ENCODE measurements at places on chromosomes 1 and 21.
A peak's percentile ranks its signal among the peaks of the same experiment; 100 is the strongest.

DNA sequence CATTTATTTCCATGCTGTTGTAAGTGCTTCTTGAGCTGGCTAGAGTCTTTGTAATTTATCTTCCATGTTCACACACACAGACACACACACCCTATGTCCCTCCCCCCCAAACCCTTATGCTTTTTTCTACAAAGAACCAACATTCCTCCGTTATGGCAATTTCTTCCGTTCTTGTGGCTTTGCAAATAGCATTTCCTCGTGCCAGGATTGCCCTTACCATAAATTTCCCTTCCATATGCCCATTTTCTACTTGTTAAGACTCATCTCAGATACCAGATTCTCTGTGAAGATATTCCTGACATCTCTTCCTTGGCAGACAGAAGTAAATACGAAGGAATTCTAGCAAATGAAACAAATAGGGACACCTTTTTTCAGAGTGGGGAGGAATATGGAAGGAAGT, 26.0 kb downstream of the RALGPS2 start:
- no peak for DNase-seq

- DNase-seq: no peak
Measured at GRCh38 chr1:24018611-24019580, 38.8 kb upstream of the SRSF10 start.

GRCh38 chr1:214895011-214895600, 187.4 kb upstream of the KCNK2 start:
- DNase-seq: no peak

GRCh38 chr1:236725668-236726067, 39.4 kb downstream of the ACTN2 start:
- DNase-seq: no peak

GRCh38 chr1:236989290-236990051, 14.8 kb downstream of the MT1HL1 start:
- DNase-seq: no peak

GRCh38 chr21:39523399-39523798, 71.6 kb downstream of the SH3BGR start:
- DNase-seq: no peak

DNA sequence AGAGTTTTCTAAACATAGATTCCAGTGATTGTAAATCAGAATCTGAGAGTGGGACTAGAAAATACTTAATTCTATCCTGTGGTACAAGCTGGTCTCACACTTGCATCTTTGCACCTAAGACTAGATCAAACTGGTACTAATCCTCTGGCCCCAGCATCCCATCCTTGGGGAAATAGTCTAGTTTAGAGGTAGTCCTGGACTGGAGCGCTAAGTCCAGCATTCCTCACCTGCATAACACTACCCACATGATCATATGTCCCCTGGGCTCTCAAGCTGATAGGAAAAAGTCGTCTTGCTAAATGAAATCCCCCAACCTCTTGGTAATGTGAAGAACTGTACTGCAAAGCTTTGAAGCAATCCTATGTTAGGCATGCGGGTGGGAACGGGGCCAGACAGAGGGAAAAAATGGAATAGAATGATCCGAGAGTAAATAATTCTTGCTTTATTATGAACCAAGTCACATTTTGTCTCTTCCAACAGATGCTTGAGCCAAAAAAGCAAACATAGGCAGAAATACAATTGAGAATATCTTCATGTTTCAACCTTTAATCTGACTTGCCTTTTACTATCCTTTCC, 4.8 kb downstream of the COX20 start:
- DNase-seq: no peak

DNA sequence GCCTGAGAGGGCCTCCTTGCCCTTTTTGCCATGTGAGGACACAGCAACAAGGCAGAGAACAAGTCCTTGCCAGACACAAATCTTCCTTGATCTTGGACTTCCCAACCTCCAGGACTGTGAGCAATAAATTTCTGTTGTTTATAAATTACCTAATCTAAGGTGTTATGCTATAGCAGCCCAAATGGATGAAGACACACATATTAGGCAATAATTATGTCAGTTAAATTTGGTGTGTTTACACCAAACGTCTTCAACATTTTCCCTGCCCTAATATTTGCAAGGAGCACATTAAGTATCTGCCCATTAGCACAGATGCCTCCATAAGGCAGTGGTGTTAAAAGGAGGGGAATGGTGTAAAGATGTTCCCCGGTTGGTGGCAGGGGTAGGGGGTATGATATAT, 94.8 kb downstream of the ETS2 start:
- DNase-seq: no peak

DNA sequence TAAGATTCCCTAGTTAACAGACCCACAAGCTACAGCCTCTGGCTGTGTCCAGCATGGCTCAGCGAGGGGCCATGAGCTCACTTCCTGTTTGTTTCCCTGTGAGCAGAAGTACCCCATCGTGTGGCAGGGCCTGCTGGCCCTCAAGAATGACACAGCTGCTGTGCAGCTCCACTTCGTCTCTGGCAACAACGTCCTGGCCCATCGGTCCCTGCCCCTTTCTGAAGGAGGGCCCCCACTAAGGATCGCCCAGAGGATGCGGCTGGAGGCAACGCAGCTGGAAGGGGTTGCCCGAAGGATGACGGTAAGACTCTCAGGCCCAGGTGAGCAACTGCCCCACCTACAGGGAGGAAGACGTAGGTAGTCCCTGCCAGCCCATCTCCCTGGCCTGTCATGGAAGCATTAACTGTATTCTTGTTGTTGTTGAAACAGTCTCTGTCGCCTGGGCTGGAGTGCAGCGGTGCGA, 38.2 kb downstream of the ZBTB17 start:
- no peak for DNase-seq

- no peak for DNase-seq
Measured at GRCh38 chr1:19476450-19477190, 8.7 kb downstream of the CAPZB start.

DNA sequence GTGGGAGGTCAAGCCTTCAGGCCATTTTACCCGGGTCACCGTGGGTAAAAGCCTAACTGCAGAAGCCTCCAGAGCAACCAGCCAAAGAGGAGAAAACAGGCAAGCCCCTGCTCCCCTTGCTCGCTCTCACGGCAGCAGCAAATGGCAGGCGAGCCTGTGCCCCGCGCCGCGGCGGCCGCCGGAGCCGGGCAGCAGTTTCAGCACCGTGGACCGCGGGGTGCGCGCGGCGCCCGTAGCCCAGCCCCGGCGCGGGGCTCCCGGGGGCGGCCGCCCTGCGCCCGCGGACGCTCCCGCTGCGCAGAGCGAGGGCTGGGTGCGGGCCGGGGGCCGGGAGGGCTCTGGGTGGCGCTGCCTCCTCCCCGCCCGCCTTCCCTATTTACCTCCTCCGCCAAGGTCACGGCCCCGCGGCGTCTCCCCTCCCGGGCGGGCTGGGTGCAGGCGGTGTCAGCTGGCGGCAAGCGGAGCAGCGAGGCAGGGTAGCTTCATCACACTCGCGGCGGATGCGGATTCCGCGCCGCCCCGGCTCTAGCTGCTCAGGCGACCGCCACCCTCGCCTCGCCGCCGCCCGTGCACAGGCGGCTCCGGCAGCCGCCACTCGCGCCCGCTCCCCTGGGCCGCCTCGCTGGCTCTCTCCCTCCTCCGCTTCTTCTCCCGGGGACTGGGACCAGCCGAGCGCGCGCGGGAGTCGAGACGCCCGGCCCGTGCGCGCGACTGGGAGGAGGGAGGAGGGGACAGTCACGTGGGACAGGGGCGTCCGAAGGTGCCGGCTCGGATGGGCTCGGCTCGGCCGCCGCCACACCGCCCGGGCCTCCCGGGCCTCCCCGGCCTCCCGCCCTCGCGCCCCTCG, at the start of gene RGS7:
Gene RGS7 (minus strand): TSS at position 687 of the 847 bp plus-strand sequence.
- DNase-seq: peak; percentile 5

DNA sequence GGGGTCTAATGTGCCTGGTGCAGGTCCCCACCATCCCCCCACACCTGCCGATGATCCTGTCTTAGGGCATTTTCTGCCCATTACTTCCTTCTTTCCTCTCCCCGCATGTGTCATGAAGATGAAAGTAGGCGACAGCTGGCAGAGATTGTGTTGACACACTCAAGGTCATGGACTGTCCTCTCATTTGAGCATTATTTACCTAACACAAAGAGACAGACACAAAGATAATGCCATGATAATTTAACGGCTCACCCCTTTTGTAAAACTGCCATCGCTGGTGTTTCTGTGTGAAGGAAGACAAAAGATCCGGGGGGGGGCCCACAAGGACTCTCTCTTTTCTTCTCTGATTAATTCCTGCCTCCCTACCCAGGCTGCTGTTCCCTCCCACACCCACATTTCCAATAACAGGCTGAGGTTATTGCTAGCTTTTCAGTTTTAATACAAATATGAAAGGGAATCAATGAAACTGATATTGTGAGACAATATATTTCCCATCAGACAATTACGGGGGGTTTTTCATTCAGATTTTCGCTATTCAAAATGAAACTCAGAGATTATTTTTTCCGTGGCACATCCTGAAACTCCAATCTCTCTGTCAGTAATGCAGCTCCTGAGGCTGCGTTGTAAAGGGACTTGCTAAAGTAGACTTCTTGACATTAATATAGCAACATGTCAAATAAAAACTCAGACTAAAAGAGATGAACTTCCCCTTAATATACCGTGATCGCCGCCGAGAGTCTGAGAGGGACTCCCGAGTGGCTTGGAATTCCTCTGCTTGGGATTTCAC, 561.1 kb downstream of the NPHP4 start:
- DNase-seq: no peak

DNA sequence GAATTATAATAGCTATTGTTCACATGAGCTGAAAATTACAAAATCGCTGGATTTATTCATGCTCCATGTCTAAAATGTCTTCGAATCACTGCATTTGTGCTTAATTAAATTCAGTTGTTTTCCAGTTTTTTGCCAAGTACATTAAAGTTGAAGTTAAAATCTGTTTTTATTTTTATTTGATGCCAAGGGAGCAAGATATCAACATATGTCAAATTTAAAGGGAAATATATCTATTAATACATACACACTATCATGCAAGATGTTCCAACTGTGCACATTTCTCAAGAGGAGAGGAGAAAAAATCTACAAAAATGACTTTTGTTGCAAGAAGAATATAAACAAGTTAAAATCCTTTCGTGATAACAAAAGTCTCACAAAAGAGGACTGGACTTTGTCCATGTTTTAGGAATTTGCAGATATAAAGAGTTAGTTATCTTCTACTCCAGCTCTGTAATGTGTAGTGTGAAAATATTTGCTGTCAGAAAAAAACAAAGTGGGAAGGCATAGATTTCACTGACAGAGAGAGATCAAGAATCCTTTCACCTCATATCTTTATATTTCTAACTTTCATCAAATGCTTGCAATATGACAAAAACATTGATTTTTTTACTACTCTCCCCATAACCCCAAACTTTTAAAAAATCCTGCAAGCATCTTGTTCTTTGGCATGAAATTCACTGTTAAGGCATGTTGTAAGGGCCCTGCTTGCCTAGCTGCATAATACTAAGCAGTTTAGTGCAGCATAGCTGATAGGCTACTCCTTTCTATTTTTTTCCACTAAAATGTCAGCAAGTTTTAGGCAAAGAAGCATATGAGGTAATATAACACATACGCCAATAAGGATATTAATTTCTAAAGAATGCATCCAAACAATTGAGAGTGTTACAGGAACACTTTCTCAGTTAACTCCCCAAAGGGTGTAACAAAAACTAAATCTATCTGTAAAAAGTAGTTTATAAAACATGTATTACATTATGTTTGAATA, 340.2 kb upstream of the ADAMTS5 start:
- no peak for DNase-seq

DNA sequence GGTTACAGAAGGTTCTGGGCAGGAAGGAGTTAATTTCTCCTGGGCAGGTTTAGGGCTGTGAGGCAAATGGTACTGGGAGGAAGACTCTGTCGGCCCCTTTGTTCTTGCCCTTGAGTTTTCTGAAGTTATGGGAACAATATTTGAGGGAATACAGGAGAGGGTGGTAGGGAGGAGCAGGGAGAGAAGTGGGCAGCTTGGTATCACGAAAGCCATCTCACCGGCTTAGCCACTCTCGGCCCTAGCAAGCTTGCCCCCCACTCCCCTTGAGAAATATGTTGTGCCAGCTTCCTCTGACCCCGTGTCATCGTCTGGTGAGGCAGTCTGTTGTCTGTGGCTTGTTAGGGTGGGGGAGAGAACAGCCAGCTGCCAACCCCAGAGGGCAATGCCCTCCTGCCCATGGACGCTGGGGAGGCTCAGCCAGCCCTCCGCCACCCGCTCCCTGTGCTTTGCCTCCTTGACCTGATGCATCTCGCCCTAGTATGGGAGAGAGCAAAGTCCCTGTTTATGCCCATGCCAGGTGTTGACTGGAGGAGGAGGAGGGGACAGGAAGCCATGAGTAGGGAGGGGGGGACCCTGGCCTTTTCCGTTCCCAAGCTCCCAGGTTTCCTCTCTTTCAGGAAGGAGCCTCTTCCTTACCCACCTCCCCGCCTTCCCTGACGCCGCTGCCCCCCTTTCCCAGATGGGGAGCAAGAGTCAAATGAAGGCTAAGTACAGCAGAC, 1.2 kb downstream of the EFNA1 start:
- DNase-seq: no peak

- DNase-seq: no peak
Measured at GRCh38 chr21:39003982-39004633, 179.1 kb downstream of the PSMG1 start.

GRCh38 chr1:32948905-32949304, 15.7 kb downstream of the RNF19B start:
- DNase-seq: no peak

DNA sequence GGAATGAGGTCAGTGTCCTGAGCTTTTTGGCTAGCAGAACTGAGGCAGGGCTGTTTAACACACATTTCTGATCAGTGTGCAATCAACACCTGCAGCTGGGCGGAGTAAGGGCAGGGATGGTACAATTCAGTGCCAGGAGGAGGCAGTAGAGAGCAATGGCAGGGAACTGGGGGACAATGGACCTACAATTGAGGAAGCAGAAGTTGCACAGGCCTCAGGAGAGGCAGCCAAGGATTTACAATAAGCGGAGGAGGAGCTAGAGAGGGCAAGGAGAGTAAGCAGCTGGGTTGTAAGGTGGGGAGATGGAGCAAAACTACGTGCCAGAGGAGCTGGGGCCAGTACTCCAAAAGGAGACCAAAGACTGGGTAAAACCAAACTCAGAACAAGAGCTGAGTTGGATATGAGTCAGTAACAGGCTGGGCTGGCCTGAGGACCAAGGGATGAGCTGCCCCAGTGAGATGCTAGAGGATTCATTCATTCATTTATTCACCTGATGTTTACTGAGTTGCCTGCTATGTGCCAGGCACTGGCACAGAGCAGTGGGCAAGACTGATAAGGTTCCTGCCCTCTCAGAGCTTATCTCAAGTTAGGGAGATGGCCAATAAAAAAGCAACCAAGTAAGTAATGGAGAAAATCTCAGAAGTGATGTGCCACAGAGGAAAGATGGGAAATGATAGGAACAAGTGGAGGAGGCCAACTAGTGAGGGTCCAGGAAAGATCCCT, 10.4 kb upstream of the GALE start:
- DNase-seq: no peak

GRCh38 chr1:97308131-97308530, 586.5 kb downstream of the PTBP2 start:
- DNase-seq: no peak

- no peak for DNase-seq
Measured at GRCh38 chr21:26851109-26851944, 6.1 kb upstream of the ADAMTS1 start.

- no peak for DNase-seq
Measured at GRCh38 chr1:183349201-183349711, 68.9 kb downstream of the NMNAT2 start.

Data from GM18507 (cell line).